RPMI8226 (cell line): ENCODE measurements at places on chromosomes 3 and 15.
A peak's percentile ranks its signal among the peaks of the same experiment; 100 is the strongest.

DNA sequence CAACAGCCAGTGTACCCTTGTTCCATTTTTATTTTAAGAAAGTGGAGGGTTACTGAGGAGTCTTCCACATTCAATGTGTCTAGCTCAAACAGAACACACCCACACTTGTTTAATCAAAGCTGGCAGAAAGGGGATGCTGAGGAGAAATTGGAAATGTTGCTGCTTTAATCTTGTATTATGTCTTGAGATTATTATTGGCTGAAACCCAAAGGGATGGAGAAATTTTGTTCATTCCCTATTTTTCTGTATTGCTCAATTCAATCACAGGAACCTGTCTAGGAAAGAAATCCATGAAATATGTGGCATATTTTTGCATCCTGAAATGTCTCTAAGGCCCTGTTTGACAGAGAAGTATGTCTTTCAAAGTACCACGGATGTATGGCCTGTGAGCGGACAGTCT lies 238.0 kb downstream of the MYRIP start:
- no peak for DNase-seq

DNA sequence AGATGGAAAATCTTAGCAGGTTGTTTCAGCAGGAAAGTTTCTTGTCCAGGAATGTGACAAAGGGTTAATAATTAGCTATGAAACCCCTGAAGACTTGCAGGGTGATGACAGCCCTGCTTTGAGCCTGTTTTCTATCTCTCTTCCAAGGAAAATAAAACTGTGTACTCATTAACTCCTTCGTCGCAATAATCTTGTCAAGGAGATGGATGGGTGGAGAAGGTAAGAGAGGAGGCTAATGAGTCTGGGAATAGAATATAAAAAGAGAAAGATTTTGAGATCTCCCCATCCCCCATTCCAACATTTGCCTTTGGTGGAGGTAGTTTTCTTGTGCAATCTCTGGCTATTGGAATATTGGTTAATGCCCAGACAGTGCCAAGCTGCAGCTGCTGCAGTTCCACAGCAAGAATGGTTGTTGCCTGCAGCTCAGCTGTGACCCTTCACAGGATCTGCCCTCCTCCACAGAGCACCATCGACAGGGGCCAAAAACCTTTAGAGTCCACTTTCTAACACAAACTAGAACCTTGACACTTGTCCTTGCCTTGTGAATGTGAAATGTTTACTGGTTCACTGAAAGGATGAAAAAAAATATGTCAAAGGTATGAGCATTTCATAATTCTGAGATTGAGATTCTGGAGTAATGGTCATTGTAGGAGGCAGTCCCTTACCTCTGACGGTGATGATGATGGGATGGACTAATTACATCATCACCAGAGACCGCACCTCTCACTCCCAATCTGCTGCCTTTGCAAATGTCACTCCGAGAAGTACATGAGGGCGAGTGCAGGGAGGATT lies 4.2 kb upstream of the LRIG1 start:
- no peak for DNase-seq

GRCh38 chr3:131704098-131704497 lies 201.3 kb upstream of the MRPL3 start:
- DNase-seq, result no peak

- no peak for DNase-seq
Measured at GRCh38 chr3:149377408-149378364, at the start of gene TM4SF1. Gene TM4SF1 (minus strand): TSS chr3:149377649. CDS start chr3:149377547, 102 bp downstream.

DNA sequence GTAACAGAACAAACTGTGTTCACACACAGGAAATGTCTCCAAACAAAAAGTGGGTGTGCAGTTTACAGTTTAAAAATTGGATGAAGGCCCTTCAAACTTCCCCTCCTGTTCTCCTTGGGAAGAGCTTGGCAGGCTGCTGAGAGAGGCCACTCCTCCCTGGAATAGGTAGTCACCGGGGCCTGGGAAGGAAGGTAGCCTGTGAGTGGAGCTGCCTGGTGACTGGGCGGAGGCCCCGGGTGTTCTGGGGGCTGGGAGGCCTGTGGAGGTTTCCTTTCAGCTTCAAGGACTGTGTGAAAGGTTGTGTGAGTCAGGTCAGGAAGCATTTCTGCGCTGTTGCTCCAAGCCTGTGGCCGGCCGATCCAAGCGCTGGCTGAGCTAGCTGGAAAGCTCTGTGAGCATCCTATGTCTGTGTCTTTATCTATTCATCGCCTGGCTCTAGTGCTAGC lies 14.1 kb downstream of the SLCO3A1 start:
- no peak for DNase-seq

GRCh38 chr15:31974855-31975829 lies 55.2 kb upstream of the CHRNA7 start:
- DNase-seq, result peak; percentile 29

GRCh38 chr15:29968099-29968894 lies 114.5 kb upstream of the GOLGA8J start:
- DNase-seq, result no peak

DNA sequence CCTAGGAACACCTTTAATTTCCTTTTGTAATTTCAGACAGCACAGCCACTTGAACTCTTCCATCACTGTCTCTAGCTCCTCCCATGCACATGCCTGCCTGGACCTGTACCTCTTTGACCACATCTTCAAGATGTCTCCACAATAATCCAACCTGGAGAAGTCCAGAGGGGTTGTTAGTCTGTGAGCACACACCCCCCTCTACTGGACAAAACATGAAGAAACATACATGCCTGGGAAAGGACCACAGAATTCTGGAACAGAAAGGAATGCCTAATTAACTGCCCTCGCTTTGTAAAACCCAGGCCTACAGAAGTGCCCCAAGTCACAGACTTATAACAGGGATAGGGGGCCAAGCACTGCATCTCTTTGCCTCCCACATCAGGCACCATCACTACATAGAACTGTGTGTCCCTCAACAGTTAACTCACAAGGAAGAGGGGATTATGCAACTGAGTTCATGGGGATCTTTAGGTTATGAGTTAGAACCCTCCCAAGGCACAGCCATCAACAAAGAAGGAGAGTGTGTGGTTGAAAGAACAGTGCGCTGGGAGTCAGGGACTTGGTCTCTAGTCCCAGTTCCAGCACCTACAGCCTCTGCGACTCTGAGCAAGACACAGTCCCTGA lies 61.7 kb downstream of the FMN1 start:
- DNase-seq, result peak; percentile 42

DNA sequence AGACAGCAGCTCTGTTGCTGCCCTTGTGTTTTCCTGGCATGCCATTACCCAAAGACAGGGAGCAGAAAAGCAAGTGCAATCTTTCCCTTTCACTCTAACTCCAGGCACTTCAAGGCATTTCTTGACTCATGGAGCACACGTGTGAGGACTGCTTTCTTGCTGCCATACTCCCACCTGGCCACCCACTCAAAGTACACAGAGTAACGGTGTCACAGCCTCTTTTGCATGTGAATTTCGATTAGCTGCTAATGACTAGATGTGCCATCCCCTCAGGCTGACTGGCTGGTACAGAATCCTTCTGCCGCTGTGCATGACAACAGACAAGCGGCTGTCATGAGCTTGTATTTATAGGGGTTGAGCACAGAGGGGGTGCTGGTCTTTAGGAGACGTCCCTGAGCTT lies 380.6 kb downstream of the CTNNB1 start:
- no peak for DNase-seq

DNA sequence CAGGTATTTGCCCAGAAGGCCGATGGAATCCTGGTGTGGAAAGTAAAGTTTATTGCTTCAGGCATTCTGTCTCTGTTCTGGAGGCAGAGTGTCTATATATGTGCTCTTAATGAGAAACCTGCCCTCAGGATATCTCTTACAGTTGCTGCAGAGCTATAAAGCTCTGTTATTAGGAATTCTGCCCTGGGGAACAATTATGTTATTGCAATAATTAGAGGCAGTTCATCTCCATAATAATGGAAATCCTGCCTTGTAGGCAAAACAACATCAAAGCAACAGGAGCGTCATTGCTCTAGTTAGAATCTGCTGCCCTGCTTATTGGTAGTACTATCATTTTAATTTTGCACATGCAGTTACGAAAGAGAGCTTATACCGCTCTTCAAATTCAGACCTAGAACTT lies 175.6 kb downstream of the IL5RA start:
- no peak for DNase-seq

GRCh38 chr15:78907577-78907976 lies 34.9 kb downstream of the MORF4L1 start:
- peak; percentile 7 for DNase-seq

DNA sequence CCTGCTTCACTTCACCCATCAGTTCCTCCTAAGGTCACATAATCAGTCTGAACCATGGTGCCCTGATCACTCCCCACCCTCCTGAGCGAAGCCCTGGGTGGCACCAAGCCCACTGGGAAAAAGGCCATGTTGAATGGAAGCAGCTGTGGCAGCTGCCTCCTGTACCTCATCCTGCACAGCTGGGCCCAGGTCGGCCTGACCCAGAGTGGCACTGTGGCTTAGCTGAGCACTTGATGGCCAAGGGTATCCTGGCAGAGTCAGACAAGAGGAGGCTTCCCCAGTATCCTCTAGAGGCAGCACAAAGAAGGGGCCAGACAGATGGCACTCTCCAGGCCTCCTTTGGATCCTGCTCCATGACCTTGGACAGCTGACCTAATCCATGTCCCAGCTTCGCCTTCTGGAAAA lies 68.4 kb downstream of the TLE3 start:
- DNase-seq, result peak; percentile 33

- DNase-seq, result no peak
Measured at GRCh38 chr3:159748425-159748824, 240.2 kb upstream of the IL12A start.

DNA sequence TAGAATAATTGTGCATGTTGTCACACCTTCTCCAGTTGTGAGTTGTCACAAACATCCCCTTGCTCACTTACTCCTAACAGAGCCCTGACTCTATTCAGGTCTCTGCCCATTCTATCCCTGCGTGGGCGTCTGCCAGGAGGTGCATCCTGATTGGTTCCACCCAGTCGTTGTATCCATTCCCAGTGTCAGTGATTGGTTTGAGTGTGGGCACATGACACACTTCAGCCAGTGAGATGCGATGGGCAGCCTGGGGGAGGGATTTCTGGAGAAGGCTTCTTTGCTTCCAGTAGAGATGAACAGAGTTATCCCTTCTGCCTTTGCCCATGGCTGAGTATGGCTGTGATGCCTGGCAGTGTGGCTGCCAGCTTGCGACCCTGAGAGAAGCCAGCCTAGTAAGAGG lies 18.7 kb downstream of the PXYLP1 start:
- no peak for DNase-seq

- DNase-seq, result no peak
Measured at GRCh38 chr3:124815781-124816180, 71.4 kb downstream of the ITGB5 start.

DNA sequence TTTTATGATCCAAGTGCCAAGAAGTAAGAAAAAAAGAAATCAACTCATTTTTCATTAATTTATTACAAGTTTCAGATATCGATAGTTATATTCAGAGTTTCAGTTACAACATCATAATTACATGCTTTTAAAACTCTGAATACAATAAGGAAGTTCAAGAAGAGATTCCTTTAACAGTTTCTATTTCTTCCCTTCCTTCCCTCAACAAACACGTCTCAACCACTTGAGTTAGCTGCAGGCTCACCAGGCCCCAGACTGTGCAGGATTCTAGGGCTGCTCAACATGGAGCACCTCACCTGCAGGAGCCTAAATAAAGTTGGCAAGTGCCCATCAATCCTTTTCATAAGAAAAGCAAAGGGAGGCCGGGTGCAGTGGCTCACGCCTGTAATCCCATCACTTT lies 79.2 kb upstream of the FNDC3B start:
- no peak for DNase-seq

GRCh38 chr3:121786485-121786884 lies 36.9 kb upstream of the GOLGB1 start:
- no peak for DNase-seq

DNA sequence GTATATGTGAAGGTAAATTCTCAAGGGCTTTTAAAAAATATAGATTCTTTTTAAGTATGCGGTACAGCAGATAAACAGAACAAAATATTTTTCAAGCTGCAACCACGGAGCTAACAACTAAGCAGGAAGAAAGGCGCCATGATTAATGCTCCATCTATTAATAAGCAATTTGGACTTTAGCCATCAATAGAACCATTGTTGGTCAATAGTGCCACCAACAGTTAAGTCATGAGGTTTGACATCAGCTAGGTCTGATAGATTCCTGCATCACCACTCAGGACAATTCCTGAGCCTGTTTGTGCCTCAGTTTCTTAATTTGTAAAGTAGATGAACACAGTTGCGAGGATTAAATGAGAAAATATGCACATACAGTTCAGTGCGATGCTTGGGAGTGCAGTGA lies 65.1 kb upstream of the FAM3D start:
- DNase-seq, result no peak
